NCI-H1694 treated with DMSO at 0.1 percent for 48 hours (cell line): ENCODE measurements at places on chromosomes 12 and 14.

- DNase-seq, result peak; percentile 54
Observed at GRCh38 chr14:61296719-61297502, 15.8 kb upstream of the TMEM30B start.

DNA sequence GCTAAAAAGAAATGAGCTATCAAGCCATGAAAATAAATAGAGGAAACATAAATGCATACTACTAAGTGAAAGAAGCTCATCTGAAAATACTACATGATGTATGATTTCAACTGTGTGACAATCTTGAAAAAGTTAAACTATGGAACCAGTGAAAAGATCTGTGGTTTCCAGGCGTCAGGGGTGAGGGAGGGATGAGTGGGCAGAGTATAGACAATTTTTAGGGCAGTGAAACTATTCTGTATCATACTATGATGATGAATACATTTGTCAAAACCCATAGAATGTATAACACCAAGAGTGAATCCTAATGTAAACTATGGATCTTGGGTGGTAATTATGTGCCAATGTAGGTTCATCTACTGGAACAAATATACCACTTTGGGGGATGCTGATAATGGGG lies 21.3 kb downstream of the SPX start:
- DNase-seq, result no peak

GRCh38 chr12:106442575-106442974 lies 85.0 kb downstream of the POLR3B start:
- no peak for DNase-seq

DNA sequence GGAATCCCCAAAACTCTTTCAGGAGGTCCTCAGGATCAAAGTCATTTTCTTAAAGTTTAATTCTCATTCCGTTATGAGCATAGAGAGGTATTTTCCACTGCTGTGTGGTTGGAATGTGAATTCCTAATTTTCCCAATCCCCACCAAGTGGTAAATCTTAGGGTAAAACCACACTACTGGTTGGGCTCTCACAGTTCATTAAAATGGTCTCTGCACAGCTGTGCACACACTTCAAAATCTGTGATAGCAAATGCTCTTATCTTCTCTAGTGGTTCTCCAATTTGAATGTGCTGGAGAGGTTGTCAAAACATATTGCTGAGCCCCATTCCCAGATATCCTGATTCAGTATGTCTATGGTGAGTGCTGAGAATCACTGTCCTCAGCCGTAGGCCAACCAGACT lies 189.1 kb downstream of the BMP4 start:
- DNase-seq, result no peak

GRCh38 chr12:576615-577110 lies 86.6 kb downstream of the NINJ2 start:
- DNase-seq, result no peak

DNA sequence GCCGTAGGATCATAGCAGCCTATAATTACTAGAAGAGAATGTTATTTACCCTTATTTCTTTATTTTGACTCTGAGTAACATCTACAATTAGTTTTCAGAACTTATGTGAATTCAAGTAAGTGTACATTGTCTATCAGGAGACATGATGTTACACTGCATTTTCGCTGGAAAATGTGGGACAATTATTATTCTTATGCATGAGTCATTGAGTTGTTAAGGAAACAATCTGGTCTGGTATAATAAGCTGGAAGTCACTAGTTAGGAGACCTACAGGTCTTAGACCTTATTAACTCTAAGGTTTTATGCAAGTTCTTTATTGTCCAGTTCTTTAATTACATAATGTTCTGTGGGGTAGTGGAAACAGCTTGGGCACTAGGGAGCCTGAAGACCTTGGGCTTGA lies 5.8 kb downstream of the KTN1 start:
- DNase-seq, result no peak

DNA sequence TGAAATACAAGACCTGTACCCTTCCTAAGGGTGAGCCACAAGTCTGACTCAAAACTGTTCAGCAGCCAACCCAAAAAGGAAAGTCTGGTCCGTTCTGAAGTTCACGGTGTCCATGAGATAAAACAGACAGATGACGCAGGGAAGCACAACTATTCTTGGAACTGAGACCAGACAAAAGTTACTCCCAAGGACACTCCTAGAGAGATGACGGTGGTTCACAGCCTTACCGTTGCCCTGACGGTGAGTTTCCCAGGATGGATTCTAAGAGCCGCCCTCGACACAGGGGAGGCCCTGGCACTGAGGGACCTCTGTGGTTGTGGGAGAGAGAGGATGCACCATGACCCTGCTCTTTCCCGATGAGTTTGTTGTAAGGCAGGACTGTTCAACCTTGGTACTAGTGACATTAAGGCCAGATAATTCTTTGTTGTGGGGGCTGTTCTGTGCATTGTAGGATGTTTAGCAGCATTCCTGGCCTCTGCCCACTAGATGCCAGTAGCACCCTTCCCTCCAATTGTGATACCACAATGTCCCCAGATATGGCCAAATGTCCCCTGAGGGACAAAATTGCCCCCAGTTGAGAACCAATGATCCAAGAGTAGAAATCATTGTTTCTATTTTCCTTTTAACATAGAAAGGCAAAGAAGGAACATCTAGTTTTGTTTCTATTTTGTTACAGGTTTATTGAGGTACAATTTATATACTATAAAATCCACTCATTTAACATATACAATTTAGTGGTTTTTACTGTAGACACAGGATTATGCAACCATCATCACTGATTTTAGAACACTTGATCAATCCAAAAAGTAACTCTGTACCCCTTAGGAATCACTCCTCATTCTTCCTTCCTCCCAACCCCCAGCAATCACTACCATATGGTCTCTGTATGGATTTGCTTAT lies 23.0 kb downstream of the OR10P1 start:
- DNase-seq, result no peak
